ENCODE measurements at places on chromosomes 2 and 18. TPM values are rescaled to one million over a fixed set of nuclear protein-coding genes. Genes with fewer than 3 reads are reported as not detected.

GRCh38 chr2:96353606-96354101 lies 18.1 kb downstream of the NCAPH start:
- no peaks in the 10 kb centered on the region for H3K27me3 ChIP-seq
- H3K36me3 ChIP-seq: no peaks in the 10 kb centered on the region
- DNase-seq: no peak
- H3K4me3 ChIP-seq: no peak overlapping the region

SERPINB13 gene
- total RNA-seq: not detected

MYO1B gene
- total RNA-seq: 1.3 TPM

DNA sequence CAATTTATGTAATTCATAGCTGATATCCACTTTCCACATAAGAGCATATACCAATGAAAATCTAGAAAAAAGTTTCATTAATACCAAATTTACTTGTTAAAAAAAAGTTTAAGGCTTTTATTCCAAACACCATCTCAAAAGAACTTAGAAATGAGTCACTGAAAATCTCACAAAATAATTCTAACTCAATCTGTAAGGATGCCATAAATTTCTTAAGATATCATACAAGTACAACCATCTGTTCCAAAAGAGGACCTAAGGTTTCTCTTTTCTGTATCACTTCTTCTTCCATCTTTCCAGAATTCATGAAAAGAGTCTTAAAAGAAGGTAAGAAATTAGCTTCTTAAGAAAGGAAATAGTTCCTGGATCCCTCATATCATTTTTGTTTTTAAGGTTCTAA lies 60.4 kb downstream of the TRIP12 start:
- H3K36me3 ChIP-seq: peaks cover 3% of the 10 kb centered on the region
- peaks cover 4% of the 10 kb centered on the region for H3K4me1 ChIP-seq
- no peaks in the 10 kb centered on the region for H3K27me3 ChIP-seq
- no peak overlapping the region for H3K27ac ChIP-seq
- no peak overlapping the region for H3K4me3 ChIP-seq

- peaks cover 92% of the 10 kb centered on the region for H3K36me3 ChIP-seq
- no peaks in the 10 kb centered on the region for H3K27me3 ChIP-seq
- H3K27ac ChIP-seq: peak overlapping the region; percentile 16
Observed at GRCh38 chr2:174577967-174578589, 19.5 kb downstream of the WIPF1 start.

DNA sequence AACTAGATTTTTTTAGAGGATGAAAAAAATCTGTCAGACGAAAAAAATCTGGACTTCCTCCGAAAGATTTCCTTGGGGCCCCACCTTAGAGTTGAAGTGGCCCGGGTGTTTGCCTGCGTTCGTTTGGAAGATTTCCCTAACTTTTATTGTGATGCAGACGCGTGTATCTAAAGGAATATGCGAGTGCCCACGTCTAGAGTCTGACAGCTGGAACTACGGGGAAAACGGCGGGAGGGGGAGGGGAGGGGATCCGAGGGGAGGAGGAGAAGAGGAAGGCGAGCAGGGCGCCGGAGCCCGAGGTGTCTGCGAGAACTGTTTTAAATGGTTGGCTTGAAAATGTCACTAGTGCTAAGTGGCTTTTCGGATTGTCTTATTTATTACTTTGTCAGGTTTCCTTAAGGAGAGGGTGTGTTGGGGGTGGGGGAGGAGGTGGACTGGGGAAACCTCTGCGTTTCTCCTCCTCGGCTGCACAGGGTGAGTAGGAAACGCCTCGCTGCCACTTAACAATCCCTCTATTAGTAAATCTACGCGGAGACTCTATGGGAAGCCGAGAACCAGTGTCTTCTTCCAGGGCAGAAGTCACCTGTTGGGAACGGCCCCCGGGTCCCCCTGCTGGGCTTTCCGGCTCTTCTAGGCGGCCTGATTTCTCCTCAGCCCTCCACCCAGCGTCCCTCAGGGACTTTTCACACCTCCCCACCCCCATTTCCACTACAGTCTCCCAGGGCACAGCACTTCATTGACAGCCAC lies 2.4 kb upstream of the SP9 start:
- no peaks in the 10 kb centered on the region for H3K36me3 ChIP-seq
- DNase-seq: no peak
- H3K27me3 ChIP-seq: peaks cover 46% of the 10 kb centered on the region
- no peak overlapping the region for H3K27ac ChIP-seq
- H3K4me3 ChIP-seq: no peak overlapping the region
- H3K4me1 ChIP-seq: peaks cover 67% of the 10 kb centered on the region

DNA sequence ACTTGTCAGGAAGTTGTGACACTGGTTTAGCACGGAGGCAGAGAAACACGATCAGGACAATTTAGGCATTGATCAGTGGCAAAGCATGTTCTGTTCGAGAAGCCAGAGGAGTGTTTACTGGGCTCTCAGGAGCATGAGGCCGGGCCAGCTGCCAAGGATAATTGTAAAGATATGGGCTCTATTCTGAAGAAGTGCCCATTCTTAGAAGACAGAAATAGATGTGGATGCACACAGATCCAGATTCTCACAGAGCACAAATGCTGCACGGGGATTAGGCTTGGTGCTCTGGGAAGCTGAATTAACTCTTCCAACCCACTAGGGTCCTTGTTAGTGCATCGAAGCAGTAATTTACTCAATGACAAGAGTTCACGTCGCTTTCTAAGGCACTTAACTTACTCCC lies 16.2 kb downstream of the AFF3 start:
- H3K36me3 ChIP-seq: peaks cover 10% of the 10 kb centered on the region
- no peak for DNase-seq

GRCh38 chr2:215994911-215995310 lies 18.4 kb downstream of the MREG start:
- H3K27me3 ChIP-seq: no peaks in the 10 kb centered on the region
- no peak overlapping the region for H3K27ac ChIP-seq
- no peaks in the 10 kb centered on the region for H3K36me3 ChIP-seq

GRCh38 chr2:137969418-137969765 lies 5.1 kb downstream of the HNMT start:
- H3K36me3 ChIP-seq: no peaks in the 10 kb centered on the region
- no peaks in the 10 kb centered on the region for H3K27me3 ChIP-seq
- DNase-seq: no peak
- H3K27ac ChIP-seq: no peak overlapping the region
- H3K4me1 ChIP-seq: no peaks in the 10 kb centered on the region

GRCh38 chr2:144989579-144990270 lies 469.8 kb upstream of the ZEB2 start:
- H3K27me3 ChIP-seq: no peaks in the 10 kb centered on the region
- no peaks in the 10 kb centered on the region for H3K4me1 ChIP-seq
- no peak overlapping the region for H3K4me3 ChIP-seq
- H3K36me3 ChIP-seq: no peaks in the 10 kb centered on the region
- DNase-seq: no peak
- no peak overlapping the region for H3K27ac ChIP-seq
